Amygdala (tissue), 56 donors: ENCODE measurements at places on chromosomes 7 and 10.

GRCh38 chr10:31759124-31759798 lies 169.4 kb downstream of the ARHGAP12 start:
- DNase-seq, result no peak

- DNase-seq, result no peak
These were observed 204.0 kb downstream of the BAMBI start for GRCh38 chr10:28881171-28881882.

- DNase-seq, result no peak
These were observed 9.8 kb downstream of the IGFBP3 start for GRCh38 chr7:45911311-45911710.

DNA sequence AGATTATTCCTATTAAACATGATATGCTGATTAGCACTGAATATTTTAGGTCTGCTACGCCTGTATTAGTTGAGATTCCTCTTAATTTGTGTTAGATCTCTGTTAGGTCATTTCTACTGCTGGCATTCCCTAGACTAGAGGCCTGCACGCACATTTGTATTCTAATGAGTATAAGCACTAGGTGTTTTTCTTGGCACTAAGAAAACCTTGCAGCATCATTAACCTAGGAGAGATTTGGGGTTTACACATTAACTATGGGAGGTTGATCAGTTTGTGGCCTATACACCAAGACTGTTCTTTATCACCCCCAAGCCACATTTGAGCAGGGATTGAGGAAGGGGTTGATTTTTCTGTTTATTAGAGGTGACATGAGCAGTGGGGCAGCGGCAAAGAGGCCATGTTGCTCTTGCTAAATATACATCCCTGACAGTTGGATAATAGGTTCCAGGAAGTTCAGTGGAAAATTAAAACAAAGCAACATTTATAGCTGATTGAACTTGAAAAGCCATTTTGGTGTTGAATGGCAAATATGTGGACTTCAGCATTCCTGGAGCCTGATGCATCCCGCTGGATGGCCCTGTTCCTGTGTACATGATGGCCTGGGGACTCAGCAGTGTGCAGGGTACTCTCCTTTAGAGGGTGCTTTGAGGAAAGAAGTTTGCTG lies 65.2 kb downstream of the GBF1 start:
- DNase-seq, result no peak

DNA sequence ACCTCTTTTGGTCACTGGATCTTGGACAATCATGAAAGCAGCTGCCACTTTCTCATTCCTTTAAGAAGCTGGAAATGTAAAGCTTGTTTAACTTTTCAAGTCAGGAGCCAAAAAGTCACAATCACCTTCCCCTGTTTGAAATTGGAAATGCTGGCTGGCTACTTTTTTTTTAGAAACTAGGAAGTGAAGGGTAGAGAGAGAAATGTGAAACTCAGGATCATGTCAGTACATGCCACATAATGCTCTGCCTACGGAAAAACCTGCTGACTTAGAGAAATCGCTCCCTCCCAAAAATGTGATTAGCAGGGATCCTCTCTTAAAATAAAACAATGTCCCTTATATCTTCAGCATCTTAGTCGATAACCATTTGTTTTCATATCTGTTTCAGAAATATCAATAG lies 188.4 kb upstream of the C7orf33 start:
- no peak for DNase-seq

GRCh38 chr7:111730476-111731300 lies 168.4 kb upstream of the IMMP2L start:
- DNase-seq, result no peak

DNA sequence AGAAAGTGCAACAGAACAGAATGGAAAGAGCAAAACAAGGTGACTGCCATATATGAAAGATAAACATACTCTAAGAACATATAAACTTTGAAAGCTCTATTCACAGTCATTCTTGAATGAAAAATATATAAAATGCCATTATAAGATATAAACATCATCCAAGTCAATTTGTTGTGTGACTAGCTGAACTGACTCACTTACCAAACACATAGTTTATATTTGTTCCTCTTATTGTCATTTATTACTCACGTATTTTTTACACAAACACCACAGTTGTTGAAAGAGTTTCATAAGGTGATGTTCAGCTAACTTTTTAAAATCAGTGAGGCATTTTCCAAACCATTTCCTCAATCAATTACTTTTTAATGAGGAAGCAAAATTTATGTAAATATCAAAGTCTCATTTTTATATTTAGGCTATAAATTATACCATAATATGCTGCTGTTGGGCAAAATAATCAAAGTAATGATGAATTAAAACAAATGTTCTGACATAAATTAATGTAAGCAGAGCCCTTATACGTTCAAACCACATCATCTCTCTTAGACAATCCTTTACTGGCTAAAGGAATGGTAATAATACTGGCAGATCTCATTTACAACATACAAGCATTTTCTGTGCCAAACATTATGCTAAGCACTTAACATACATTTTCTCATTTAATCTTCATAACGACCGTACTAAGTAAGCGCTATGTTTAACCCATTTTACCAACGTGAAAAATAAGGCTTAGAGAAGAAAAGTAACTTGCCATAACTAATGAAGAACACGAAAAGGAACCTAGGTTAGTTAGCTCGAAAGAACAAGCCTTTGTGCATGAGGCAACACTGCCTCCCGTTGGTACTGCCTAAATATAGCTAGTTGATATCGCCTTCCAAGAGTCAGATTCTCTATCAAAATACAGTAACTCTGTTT lies 7.3 kb downstream of the LRRN3 start:
- DNase-seq, result no peak

- no peak for DNase-seq
These were observed 23.4 kb upstream of the GRB10 start for GRCh38 chr7:50806143-50806542.

GRCh38 chr7:112383671-112384417 lies 66.4 kb upstream of the IFRD1 start:
- no peak for DNase-seq

DNA sequence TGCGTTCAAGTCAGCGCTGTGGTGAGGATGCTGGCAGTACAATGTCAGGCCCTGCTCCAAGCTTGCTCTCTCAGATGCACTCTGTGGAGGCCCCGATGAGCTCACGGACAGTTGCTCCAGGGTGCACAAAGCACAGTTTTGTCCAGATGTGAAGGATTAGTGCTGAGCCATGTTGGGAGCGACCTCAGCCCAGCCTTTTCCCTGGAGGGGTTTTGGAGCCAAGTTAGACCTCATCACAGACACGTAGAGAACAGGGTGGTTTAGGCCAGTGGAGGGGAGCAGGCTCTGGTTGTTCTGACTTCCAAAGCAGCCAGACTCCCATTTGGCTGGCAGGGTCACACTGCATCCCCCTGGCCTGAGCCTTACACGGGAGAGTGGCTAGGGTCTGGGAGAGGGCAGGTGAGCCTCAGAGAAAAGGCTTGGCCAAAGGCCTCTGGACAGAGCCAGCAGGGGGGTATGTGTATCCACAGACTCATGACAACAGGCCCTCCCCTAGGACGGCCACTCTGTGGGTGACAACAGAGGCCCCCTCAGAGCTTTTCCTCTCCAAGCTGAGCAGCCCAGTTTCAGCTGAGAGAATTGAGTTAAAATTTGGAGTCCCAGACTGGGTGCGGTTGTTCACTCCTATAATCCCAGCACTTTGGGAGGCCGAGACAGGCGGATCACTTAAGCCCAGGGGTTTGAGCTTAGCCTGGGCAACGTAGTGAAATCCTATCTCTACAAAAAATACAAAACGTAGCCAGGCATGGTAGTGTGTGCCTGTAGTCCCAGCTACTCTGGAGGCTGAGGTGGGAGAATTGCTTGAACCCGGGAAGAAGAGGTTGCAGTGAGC lies 4.7 kb downstream of the PLAC9 start:
- DNase-seq, result no peak

DNA sequence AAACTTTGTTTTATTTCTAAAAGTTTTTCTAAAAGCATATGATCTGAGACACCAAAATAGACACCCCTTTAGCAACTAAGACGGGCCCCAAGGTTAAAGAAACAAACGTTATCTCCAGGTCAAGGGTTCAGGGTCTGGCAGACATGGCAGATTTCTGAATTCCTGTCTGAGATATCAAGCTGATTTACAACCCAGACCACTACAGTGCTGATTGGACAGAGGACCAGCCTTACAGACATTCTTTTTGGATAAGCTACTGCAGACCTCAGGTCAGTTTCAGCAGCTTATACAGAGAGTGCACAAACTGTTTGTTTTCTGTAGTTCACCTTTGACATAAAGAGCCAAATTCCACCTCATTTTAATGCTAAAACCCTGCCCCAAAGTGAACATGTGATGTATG lies 34.8 kb downstream of the SVOPL start:
- no peak for DNase-seq

DNA sequence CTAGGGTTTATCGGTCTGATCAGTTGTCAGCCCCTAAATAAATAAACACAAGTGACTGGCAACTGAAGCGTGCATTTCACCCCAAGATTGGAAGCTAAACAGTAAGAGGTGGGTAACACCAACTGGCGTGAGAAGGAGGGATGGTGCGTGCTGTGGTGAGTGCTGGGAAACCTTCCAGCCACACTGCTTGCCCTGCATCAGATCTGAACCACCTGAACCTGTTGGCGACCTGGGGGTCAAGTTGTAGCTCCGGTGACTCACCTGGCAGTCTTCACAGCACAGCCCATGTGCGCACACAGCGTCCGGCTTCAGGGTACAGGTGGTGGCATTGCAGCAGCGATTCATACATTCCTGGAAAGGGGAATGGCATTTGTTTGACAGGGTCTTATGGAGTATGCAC lies 170.1 kb downstream of the FANK1 start:
- DNase-seq, result no peak

DNA sequence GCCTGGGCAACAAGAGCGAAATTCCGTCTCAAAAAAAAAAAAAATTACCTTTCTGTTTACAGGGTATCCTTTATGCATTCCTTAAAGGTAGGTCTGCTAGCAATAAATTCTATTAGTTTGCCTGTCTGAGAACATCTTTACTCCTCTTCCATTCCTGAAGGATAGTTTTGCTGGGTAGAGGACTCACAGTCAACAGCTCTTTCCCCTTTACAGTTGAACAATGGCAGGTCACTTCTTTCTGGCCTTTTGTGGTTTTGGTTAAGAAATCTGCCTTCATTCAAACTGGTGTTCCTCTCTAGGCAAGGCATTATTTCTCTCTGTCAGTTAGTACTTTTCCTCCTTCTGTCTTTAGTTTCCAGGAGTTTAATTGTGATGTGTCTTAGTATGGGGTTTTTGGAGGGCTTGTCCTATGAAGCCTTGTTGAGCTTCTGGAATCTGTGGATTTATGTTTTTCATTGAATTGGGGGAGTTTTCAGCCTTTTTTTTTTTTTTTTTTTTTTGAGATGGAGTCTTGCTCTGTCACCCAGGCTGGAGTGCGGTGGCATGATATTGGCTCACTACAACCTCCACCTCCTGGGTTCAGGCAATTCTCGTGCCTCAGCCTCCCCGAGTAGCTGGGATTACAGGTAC lies 4.8 kb upstream of the DNAAF5 start:
- DNase-seq, result no peak

DNA sequence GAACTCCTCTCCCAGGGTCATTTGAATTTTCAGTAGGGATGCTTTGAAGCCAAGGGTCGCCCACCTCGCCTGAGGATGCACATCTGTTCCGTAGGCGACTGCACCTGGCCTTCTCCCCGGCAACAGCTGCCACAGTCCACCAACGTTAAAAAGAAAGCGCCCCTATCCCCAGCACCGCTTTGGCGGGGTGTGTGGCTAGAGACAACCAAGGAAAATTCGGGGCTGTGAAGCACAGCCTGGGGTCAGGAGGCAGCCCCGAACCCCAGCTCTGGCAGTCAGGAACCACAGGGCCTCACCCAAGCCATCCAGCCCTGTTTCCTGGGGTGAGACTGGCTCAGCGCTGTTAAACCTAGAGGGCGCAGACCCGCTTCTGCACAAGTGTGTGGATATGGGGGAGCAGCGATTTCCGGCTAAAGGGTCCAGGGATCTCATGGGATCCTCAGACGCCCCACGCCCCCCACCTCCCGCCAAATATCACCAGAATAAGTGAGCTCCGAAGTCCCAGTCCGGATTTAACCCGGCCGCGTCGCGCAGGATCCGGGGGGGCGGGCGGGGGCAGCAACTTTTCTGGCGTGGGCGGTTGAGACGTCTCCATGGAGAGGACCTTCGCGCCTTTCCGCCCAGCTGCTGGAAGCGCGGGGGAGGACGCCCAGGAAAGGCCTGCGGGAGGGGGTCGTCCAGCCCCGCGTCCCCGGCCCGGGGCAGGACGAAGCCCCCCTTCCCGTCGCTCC lies 822 bp downstream of the ZC3HAV1L start:
- DNase-seq, result no peak

DNA sequence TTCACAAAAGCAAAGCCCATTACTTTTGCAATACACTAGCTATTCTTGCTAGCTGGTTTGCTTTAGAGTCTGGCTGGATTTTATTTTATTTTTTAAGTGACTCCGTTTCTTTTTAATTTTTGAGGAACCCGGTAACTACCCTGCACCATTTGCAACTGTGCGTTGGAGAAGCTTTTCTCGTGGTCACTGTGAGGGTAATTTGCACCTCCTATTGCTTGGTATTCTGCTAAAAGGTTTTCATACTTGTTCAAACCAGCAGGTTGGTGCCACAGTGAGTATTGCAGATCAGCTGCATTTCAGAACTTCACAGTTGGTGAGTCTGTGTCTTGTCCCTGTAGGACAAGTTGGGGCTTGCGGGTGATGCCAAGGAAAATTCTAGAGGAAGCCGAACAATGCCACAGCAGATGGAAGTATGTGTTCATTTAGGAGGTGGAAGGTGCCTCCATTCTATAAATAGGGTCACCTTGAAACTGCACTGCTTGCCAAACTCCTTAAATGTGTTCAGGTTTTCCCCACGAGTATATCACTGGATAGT lies 3.9 kb upstream of the NMT2 start:
- no peak for DNase-seq

DNA sequence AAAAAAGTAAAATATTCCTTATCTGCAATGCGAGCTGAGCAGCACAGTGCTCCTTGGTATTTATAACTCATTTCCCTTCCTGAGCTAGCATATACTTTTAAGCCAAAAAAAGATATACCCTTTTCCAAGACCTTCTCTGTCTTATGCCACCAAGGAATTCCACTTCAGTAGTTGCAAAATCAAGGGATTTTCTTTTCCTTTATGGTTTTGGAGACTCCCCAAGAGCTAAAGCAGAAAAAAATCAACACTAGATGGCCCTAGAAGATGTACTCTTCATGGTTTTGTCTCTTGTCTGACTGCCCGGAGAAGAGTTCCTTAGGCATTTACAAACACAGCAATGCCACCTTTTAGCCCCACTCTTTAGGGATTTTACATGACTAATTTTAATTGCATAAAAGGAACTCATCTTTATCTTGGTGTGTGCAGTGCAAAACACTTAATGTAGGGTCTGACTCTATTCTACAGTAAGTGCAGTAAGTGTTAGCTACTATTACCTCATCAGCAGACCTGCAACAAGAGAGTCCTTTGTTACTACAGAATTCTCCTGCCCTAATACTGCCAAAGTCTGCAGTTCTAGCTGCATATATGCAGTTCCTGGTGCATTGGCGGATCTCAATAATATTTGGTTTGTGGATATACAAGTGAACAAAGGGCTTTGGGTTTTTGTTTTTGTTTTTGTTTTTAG lies 443.3 kb downstream of the GFRA1 start:
- DNase-seq, result no peak

DNA sequence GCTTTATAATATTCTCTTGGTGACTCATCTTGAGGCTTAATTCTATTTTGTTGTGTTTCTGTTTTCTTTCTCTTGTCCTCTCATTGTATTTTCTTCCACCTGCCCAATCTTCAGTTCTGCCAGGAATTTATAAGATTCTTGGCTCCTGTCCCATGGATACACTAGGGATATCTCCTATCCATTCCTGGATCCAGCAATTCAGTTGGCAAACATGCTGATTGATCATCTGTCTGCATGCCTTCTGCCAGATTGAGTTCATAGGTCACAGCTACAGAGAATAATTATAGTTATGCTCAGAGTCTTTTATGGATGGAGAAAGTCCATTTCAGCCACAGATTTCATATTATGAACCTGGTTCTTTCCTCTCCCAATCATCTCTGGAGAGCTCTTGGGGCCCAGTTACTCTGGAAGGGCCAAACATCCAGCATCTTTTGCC lies 140.4 kb upstream of the MAGI2 start:
- no peak for DNase-seq
